GM20000 (cell line): ENCODE measurements at places on chromosomes 2 and 18.

GRCh38 chr2:200943527-200944105 is 19.8 kb downstream of the ORC2 start:
- no peak for DNase-seq

GRCh38 chr2:239118675-239119211 is 270.9 kb downstream of the TWIST2 start:
- DNase-seq = no peak

DNA sequence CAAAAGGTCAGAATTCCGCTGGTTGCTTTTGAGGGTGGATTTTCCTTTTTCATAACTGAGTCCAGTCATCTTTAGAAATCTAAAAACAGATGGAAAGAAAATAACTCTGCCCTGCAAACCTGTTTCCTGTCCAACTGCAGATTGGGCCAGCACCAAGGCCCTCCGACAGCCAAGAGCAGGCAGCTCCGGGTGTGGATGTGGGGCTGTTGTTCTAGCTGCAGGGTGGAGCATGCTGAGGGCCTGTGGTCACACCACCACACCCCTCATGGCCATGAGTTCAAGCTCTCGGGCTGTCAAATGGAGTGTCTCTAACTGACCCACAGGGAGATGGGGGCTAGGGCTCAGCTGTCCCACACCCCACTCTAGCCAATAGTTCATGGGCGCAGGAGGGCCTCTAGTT is 69.3 kb upstream of the BZW1 start:
- no peak for DNase-seq

DNA sequence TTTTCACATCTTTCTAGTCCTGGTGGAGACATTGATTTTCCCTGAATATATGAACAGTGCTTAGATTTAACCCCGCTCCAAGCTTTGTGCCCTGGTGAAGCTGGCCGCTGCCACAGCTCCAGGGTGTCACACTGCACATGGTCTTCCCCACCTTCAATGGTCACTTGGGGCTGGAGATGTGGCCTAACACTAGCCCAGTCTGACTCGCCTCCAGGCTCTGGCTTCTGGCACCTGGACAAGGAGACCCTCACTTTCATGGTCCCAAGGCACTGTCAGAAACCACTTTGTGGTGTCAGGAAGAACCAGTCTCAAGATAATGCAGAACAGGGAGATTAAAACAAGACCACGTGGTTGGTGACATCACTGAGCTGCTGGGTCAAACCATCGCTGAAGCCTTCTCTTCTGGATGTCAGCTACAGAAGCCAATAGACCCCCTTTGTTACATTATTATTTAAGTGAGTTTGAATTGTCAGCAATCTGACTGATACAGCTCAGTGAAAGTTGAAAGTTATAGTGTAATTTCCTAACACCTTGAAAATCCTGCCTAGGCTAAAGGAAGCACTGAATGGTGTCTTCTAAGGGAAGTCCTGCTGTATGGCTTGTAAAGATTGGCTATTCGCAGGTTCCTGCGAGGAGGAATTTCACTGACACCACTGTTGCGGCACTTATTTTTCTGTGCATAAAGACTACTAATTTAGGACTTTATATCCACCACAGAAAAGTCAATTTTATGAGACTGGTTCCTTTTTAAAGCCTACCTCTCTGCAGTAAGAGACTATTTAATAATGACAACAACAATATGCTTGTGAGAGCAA is 55.0 kb upstream of the CTDP1 start:
- no peak for DNase-seq

DNA sequence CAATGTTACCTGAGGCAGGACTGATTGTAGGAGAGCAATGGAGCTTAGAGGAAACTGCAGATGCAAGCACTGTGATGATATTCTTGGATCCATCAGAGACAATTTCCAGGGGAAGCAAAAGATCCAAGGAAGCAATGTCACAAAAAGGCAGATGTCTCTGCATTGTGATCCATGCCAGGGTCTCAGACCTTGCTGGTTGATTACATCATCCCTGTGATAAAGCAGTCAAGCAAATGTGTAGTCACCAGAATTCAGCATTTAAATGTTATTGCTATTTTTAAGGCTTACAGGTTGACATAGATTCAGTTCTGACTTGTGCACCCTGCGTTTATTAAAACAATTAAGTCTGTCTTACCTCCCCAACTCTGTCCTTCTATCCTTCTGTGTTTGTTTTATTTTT is 56.8 kb upstream of the CCDC85A start:
- DNase-seq = no peak

DNA sequence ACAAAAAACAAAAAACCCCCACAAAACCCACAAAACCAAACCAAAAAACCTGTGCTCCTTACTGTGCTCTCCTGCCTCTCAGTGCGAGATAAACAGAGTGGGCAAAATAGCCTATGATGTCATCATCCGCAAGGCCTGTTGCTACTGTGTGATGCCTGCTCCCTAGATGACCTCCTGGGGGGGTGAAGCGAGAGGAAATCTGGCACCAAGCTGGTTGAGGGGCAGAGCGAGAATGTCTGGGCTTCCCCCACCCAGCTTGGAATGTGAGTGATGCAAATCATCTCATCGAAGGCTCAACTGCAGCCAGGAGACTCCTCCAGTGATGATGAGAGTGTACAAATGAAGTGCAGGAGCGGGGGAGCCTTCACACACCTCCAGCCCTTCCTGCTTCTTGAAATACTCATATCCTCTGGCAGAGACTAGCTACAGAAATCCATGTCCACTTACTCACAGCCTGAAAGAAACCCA is 57.7 kb upstream of the MAP4K3 start:
- peak; percentile 28 for DNase-seq

GRCh38 chr2:167929484-167929883 is 317.9 kb downstream of the STK39 start:
- DNase-seq = no peak

GRCh38 chr18:11047156-11047555 is 102.2 kb downstream of the PIEZO2 start:
- no peak for DNase-seq

DNA sequence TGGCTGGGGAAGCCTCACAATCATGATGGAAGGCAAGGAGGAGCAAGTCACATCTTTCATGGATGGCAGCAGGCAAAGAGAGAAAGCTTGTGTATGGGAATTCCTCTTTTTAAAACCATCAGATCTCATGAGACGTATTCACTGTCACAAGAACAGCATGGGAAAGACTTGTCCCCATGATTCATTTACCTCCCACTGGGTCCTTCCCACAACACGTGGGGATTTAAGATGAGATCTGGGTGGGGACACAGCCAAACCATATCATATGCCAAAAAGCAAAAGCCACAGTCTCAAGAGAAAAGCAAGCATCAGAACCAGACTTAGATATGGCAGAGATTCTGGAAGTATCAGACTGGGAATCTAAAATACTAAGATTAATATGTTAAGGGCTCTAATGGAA is 30.0 kb upstream of the SCRN3 start:
- no peak for DNase-seq
